Effector memory CD4-positive, alpha-beta T cell (primary cell): ENCODE measurements at places on chromosomes 16 and 17.

DNA sequence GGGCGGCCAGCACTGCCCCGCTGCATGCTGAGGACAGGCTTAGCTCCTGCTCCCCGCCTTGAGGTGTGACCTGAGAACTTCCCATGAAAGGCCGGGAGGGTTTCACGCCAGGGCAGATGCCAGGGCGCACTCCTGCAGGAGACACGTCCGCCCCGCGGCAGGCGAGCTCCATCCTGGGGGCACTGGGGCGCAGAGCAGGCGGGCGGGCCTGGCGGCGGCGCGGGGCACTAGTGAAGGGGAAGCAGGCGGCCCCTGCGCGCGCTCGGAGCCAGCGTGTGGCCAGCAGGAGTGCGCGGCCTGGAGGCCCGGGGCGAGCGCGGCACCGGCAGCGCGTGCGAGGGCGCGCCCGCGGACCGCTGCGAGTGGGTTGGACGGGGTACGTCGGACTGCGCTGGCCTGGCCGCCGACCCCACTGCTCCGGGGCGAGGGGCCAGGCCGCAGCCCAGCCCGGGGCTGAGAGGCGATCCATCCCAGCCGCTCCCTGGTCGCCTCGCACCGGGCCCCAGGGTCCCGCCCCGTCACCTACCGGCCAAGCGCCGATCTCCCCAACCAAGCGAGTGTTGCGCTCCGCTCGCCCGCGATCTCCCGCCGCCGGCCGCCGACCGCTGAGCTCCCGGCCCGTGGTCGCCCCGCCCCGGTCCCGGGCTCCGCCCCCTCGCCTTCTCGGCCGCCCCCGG, at the start of gene MAP3K14:
Gene MAP3K14 (minus strand): TSS at position 587 of the 677 bp plus-strand sequence. CDS start 26,275 bp downstream, outside the sequence.
- peak; percentile 49 for DNase-seq

- peak; percentile 29 for DNase-seq
These were observed 802 bp downstream of the SETD6 start for GRCh38 chr16:58515871-58516767.

- DNase-seq: no peak
These were observed 2.6 kb upstream of the PAM16 start for GRCh38 chr16:4353675-4354074.

DNA sequence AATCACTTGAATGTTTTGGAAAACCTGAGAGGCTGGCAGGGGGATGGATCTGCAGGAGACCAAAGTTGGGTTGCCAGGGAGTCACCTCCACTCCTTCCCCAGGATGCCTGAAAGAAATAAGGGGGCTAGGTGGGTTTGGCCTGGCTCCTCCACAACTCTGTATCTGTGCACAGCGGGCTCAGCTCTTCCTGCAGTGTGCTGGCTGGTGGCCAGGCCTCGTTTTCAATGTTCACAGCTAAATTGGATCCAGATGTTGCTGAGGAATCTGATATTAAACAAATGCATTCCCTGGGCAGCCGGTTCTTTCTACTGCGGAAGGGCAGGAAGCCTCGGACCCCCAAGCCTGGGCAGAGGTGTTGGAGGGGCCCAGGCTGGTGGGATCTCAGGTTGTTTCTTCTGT, 106.2 kb downstream of the N4BP1 start:
- no peak for DNase-seq

DNA sequence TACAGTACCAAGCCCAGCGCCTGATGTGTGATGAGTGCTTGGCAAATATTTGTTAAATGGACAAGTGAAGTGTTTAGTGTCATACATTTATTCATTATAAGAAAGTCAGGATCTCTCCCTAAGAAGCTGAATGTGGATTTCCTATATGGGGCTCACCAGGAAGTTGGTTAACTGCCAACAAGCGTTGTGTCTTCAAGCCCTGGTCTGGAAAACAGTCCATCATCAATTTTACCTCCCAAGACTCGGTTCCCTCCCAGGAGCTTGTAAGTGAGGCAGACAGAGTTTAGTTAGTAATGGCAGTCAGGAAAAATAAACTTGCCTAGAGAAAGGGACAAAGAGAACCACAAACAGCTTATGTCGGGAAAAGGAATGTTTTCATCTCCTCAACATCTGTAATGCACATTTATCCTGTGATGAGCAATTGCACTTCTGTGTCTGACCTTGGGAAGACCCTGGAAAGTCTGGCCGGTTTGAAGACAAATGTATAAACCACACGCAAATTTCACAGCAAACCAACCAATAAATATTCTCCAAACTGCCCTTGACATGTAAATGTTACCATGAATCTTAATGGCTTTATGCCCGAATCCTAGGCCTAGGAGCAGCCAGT, 28.3 kb downstream of the C16orf95 start:
- DNase-seq: no peak

- DNase-seq: no peak
These were observed 4.5 kb downstream of the USP10 start for GRCh38 chr16:84704253-84704652.

DNA sequence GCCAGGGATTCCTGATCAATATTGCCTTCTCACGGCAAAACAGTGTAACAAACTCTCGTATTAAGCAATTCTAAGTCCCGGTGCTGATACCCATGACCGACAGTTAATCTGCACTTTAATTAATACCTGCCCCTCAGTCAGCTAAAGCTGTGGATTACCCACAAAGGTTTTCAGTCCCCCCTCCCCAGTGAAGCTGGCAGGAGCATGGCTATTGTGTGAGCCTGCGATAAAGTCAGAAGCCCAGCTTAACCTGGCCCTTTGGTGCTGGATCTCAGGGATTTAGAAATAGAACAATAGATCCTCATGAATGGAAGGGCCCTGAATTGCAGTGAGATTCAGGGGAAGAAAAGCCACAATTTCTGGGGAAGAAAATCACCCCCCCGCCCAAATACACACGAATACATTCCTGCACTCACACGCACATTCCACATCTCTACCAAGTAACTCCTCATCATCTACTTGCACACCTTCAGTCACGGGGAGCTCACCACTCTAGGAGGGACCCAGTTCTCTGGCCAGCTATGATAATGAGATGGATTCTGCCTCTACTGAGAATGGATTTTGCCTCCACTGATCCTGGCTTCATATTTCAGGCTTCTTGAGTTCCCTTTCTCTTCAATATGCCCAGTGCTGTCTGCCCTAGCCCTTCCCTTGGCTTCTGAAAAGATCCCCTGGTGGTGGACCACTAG, 102.6 kb downstream of the WSCD1 start:
- DNase-seq: no peak

DNA sequence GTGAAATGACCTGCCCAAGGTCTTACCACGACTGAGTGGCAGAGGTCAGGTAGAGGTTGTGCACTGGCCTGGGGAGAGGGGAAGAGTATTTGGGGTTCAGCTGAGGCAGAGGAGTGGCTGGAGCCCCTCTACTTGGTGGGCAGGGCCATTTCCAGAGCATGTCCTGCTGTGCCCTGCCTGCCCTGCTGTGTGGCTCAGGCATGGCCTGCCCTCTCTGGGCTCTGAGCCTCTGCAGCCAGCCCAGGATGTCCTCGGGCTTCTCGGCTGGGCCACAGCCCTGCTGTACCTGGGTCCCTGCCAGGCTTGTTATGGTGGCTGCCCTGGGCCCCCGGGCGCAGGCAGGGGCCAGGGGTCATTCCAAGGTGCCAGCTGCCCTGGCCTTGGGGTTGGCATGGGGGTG, 19.6 kb downstream of the KCNJ12 start:
- no peak for DNase-seq

DNA sequence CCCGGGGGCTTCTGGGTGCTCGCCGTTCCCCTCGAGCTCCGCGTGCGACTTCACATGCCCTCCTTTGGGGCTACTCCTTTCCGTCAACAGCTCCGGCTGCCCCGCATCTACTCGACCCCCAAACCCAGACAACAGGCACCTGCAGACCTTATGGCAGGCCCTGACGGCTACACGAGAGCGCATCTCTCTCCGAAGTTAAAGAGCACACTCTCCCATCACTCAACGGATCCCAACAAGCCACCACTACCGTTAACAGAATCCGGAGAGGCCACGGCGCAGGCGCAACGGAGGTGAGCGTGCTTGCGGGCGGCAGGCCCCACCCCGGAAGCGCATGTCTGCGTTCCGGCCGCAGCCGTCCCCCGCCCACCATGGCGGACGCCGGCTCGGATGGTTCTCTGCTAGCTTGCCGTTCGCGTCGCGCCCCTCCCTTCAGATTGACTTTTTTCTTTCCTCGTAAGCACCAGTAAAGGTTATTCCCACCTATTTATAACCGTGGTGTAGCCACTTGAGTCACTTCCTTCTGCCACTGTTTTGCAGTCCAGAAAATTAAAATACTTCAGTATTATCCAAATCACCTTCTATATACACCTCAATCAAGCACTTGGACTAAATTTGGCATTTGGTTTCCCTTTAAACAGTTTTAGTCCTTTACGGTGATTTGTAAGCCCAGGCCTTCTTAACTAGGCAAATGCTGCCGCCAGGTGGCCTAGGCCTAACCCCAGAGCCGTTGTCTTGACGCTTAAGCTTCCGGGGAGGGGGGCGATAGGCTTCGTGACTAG, at the start of gene POLG2:
Gene POLG2 (minus strand): TSS at position 269 of the 779 bp plus-strand sequence. CDS start 86 bp downstream, at position 183.
- DNase-seq: peak; percentile 94

- DNase-seq: no peak
These were observed 8.6 kb downstream of the UNC13D start for GRCh38 chr17:75835654-75835987.

DNA sequence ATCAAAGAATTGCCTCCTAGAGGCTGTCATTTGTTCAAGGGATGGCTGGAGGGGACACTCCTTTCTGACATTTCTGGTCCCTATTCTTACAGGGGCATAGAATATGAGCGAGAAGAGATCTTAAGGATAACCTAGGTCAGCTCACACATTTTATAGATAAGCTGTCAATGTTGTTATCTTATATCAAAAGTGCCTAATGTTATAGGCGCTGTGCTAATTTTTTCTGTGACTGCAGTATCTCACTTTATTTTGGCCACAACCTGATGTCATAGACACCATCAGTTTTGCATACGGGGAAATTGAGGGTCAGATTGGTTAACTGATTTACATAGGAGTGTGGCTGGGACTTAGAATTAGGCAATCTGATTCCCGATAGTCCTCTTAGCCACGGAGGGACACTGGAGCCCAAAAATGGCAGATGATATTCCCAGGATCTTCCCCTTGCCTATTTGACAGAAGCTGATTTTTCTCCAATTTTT, 1.2 kb downstream of the CPD start:
- DNase-seq: no peak

GRCh38 chr16:68605746-68606145, 39.4 kb upstream of the CDH3 start:
- no peak for DNase-seq

DNA sequence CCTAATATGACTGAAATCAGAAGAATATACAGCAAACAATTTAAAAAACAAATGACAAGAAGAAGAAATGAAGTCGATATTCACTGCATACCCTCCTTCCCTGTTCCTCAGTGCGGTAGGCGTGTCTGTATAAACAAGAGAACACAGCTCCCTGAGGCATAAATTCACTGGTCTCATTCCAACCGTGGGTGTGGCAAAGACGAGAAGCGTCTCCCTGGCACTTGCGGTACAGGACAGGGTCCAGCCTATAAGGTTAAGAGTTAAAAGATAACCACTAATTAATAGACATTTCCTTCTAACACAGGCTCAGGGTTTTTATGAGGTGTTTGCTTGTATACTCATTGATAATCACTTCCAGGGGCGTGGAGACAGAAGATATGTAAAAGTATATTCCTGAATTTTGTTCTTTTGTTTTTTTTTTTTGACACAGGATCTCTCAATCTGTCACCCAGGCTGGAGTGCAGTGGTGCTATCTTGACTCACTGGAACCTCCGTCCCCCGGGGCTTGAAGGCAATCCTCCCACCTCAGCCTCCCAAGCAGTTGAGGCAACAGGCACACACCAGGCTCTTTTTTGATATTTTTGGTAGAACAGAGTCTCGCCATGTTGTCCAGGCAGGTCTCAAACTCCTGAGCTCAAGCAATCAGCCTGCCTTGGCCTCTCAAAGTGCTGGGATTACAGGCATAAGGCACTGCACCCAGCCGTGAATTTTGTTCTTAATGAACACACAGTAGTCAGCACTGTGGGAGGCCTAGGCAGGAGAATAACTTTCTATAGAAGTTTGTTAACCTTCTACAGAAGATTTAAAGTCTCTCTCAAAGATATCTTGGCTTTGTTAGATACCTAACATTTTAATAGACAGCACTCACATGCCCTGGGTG, 59.1 kb upstream of the CLEC18B start:
- DNase-seq: no peak

DNA sequence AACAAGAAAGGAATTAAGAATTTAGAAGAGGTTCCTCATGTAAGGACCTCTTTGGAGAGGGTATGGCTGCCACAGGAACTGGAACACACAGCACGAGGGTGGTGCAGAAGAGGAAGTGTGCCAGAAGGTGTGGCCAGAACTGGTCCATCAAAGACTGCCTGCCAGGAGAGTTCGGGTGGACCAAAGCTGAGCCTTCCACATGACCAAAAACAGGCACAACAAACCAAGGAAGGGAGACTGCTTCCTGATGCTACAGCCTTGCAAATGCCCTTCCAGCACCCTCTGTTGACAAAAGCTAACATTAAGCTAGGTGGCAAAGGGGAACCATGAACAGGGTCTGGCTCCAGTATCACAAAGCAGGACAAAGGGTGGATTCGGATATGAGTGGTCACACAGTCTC, 125.8 kb upstream of the TMEM97 start:
- DNase-seq: no peak

DNA sequence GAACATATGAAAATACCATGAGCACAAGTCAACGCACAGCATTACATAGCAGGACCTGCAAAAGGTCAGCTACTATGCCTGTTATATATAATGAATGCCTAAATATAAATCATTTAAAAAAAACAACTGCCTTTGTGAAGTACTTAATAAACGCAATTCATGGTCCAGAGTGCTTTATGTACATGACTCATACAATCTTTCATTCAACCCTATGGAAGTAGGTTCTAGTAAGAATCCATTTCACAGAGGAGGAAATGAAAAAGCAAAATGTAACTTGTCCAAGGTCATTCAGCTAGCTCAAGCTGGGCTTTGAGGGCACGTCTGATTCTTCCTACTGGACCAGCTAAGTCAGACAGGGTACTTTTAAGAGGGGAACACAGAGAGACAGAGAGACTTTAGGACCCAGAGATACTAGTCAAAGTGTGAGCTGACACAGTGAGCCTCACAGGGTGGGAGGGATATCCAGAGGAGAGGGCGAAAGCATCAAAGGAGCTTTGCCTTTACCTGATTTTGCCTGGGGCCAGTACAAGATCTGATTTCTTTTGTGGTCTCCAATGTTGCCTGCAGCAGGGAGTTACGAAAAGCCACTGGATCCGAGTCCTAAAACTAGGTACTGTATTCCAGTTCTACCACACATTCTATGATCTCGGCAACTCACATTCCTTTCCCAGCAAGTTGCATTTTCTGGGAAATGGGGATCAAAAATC, 83.4 kb upstream of the ZFHX3 start:
- no peak for DNase-seq

- no peak for DNase-seq
These were observed 606.2 kb downstream of the WWOX start for GRCh38 chr16:78705694-78706093.

DNA sequence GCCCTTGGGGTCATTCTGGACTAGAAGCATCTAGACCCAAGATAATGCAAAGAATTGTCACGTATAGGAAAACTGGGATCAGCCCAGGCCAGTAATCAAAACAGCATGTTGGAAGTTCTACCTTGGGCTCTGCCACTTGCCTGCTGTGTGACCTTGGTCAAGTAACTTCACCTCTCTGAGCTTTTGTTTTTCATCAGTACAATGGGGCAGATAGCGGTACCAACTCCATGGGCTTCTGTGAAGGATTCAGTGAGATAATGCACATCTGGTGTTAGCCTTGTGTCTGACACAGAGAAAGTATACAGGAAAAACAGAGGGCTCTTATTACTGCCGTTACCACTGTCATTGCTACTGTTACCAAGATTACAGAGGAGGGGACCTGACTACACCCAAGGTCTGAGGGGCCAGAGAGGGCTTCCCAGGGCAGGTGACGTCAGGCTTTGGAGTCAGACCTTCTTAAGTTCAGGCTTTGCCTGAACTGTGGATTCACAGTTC, 24.6 kb downstream of the CMIP start:
- no peak for DNase-seq

- DNase-seq: no peak
These were observed 32.8 kb downstream of the MARVELD3 start for GRCh38 chr16:71658771-71659170.
